H1 (cell line): ENCODE measurements at places on chromosomes 3 and 15. TPM values are rescaled to one million over a fixed set of nuclear protein-coding genes. Genes with fewer than 3 reads are reported as not detected.

GRCh38 chr3:177569875-177570657, 372.8 kb upstream of the TBL1XR1 start:
- H3K27me3 ChIP-seq: no peaks in the 10 kb centered on the region
- H3K4me1 ChIP-seq: peaks cover 5% of the 10 kb centered on the region; the same call in 1 of the 2 replicates
- H3K36me3 ChIP-seq: no peaks in the 10 kb centered on the region
- no peak overlapping the region for H3K4me3 ChIP-seq
- H3K27ac ChIP-seq: no peak overlapping the region

GRCh38 chr15:64274341-64274950, 81.5 kb downstream of the CSNK1G1 start:
- H3K36me3 ChIP-seq: no peaks in the 10 kb centered on the region
- no peak overlapping the region for H3K4me3 ChIP-seq
- H3K4me1 ChIP-seq: no peaks in the 10 kb centered on the region
- H3K27me3 ChIP-seq: no peaks in the 10 kb centered on the region
- no peak overlapping the region for H3K27ac ChIP-seq

DNA sequence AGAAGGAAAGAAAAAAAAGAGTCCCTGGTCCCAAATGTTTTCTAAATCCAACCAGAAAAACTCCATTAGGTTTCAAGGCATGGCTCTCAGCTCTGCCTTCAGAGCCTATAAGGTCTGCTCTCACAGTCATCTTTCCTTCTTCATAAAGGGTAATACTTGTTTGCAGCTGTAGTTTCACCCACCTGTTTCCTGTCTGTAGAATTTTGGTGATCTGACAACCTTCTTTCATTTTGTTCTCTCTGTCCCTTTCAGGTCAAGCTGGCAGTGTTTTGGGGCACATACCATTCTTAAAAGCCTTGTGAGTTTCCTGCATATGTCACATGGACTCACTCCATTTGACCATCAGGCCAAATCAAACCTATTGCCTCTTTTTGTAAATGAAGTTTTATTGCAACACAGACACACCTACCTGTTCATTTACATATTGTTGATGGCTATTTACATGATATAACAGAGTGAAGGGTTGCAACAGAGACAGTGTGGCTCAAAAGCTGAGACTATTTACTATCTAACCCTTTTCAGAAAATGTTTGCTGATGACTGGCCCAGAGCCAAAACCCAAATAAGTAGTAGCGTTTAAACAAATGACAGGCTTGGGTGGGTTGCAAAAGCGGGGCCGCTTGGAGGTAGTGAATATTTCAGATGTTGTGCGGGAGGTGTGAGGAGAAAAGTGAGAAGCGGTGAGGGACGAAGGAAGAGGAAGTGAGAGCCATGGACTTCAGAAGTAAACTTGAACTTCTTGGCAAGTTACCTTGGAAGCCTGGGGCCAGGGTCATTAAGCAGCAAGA, 292.7 kb upstream of the PROK2 start:
- no peaks in the 10 kb centered on the region for H3K27me3 ChIP-seq
- H3K4me1 ChIP-seq: no peaks in the 10 kb centered on the region
- no peak overlapping the region for H3K27ac ChIP-seq
- H3K36me3 ChIP-seq: no peaks in the 10 kb centered on the region
- DNase-seq: no peak
- no peak overlapping the region for H3K4me3 ChIP-seq

GRCh38 chr3:172698631-172699030, 12.2 kb downstream of the NCEH1 start:
- no peaks in the 10 kb centered on the region for H3K36me3 ChIP-seq
- H3K4me3 ChIP-seq: no peak overlapping the region
- DNase-seq: no peak
- H3K27me3 ChIP-seq: no peaks in the 10 kb centered on the region
- H3K4me1 ChIP-seq: no peaks in the 10 kb centered on the region

DNA sequence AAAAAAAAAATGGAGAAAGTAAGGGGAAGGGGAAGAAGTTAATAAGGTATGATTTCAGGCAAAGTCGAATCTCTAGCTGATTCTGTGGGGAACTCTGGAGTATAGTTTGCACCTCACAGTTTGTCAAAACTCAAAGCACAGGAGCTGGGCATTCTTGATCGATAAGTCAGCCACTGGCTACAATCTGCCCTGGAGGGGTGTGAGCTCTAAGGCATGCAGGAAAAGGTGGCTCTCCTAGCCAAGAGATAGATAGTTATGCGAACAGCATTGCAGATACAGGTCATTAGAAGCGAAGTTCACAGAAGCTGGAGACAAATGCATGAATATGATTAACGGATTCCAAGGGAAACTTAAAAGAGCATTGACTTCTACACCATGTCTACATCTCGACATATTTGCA, 952.6 kb downstream of the AGBL1 start:
- DNase-seq: no peak
- no peak overlapping the region for H3K27ac ChIP-seq

DNA sequence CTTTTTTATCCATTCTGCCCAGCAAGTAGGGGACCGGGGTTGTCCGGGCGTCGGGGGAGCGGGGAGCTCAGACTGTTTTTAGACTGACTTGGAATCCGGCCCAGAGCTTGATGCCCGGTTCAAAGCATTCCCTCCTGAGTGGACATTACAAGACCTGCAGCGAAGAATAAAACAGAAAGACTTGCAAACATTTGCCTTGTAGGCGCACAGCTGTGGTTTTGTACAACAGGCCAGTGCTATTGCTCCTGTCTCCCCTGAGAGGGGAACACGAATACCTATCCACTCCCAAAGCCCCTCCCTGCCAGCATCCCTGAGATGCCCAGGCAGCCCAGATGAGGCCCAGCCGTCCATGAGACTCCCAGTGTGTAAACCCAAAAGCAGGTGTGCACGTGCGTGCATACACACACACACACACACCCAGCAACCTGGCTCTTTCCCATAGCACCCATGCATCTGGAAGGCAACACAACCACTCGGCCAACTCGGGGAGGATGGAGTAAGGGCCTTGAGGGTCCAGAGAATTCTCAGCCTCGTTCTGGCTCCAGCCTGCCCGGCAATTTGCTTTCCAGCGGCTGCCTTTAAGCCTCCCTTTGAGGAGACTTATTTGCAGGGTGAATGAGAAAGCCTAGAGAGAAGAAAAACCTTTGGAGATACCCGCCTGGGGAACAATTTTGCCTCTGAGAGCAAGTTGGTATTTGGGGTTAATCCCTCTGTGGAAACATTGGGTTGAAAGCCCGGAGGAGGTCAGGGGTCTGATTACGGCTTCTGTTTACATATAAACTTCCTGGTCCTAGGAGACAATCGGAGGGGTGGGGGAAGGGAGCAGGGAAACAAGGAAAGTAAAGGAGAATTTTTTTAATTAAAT, 161.0 kb upstream of the HES1 start:
- peak; percentile 59 for DNase-seq
- no peak overlapping the region for H3K4me3 ChIP-seq
- H3K4me1 ChIP-seq: peaks cover 12% of the 10 kb centered on the region
- H3K27me3 ChIP-seq: peaks cover 2% of the 10 kb centered on the region; the same call in 1 of the 2 replicates

DNA sequence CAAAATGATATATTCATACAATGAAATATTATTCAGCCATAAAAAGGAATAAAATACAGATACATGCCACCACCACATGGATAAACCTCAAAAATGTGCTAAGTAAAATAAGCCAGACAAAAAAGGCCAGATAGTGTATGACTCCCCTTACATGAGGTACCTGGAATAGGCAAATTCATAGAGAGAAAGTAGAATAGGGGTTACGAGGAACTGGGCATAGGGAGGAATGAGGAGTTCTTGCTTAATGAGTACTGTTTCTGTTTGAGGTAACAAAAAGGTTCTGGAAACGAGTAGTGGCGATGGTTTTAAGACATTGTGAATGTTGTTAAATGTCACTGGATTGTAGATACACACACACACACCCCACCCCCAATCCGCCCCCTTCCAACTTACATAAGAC, 8.2 kb downstream of the RAF1 start:
- no peaks in the 10 kb centered on the region; the same call in 1 of the 2 replicates for H3K4me1 ChIP-seq
- no peak for DNase-seq
- no peaks in the 10 kb centered on the region for H3K36me3 ChIP-seq
- no peaks in the 10 kb centered on the region for H3K27me3 ChIP-seq
- H3K4me3 ChIP-seq: no peak overlapping the region

- peak; percentile 64 for DNase-seq
- H3K36me3 ChIP-seq: no peaks in the 10 kb centered on the region
- peak overlapping the region; percentile 60 for H3K4me3 ChIP-seq
- H3K27ac ChIP-seq: no peak overlapping the region
Measured at GRCh38 chr15:95326431-95327182, 1003.9 kb upstream of the NR2F2 start.

The GPR156 gene
- total RNA-seq: 1.8 and 2.1 TPM in 2 replicates

The CGNL1 gene
- 72.7 and 75.6 TPM in 2 replicates for total RNA-seq
